Esophagus squamous epithelium (tissue), 5 donors: ENCODE measurements at places on chromosomes 11 and 22.

DNA sequence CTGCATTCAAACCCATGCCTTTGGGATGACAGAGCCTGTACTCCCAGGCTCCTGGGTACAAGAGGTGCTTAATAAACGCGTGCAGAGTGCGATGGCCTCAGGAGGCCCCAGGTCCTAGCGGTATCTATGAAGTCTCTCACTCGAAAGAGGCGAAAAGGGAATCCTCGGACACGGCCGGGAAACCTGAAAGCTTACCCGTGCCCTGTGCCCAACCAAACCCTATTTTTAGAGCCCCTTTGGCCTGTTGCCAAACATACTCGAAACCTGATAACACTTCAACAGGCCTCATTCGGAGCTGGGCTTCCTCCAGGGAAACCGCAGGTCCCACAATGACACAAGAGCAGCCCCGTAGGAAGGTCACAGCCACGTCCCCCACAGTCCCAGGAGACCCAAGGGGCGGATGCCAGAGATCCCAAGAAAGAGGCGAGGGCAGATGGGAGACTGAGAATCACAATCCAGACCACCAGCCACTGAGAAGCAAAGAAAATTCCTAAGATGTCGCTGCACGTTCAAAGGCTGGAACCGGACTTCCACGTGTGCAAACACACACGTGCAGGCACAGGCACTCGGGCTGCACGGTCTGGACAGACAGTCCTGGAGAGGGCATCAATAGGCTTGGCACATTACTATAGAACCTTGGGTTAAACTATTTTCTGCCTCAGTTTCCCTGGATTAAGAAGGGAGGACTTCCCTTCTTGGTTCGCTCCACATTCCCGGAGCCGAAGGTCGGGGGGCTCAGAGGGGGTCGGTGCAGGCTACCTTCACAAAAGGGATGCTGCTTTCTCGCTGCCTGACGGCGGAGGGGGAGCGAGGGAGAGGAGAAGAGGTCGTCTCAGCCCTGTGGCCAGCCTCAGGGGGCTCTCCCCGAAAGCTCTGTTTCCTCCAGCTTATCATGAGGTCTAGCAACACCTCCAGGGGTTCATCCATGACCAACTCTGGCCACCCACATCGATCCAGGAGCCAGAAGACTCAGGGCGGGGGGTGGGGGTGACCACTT, 8.2 kb downstream of the PDGFB start:
- DNase-seq = no peak

GRCh38 chr11:80899381-80899780, 1458.6 kb upstream of the TENM4 start:
- no peak for DNase-seq

DNA sequence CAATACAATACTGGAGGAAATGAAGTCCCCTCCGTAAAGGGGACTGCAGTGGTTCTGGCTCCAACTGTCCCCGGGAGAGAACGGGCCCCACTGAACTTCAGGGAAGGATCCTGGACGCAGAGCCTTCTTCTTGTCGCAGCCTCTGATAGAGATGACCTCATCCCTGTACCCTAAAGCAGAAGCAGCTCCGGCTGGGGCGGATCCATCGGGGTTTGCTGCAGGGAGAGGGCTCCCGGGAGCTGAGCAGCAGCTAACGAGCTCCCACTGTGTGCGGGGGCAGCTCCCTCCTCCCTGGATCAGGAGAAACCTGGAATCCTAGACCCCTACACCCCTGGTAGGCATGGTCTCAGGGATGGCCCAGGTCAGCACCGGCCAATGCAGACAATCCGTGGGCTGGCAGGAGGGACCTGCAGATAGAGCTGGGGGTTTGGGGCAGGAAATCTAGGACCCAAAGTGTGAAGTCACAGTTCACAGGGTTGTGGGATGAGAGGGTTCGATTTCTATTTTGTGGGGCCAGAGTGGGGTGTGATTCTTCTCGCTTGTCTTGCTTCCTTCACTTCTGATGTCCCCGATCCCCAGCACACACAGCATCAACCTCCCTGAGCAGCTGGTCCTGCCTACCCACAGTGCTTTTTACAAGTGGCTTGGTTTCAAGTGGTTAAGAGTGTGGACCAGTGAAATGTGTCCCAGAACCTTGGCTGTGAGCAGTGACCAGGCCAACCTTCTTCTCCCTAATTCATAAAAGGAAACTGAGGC, 12.9 kb downstream of the KIAA0930 start:
- DNase-seq = no peak

DNA sequence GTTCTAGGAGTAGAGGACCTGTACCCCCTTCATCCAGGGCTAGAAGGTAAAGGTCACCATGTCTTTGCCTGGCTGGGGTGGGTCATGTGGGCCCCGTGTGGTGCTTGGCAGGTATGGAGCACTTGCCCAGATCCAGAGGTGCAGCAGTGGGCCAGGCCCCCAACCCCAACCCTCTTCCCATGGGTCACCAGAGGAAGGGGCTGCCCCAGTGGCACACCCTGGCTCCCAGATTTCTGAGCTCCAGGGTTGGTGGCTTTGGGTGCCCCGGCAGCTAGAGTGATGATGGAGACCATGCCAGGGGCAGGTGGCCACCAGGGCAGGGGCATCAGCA, 2.4 kb upstream of the GP1BB start:
- DNase-seq = no peak

DNA sequence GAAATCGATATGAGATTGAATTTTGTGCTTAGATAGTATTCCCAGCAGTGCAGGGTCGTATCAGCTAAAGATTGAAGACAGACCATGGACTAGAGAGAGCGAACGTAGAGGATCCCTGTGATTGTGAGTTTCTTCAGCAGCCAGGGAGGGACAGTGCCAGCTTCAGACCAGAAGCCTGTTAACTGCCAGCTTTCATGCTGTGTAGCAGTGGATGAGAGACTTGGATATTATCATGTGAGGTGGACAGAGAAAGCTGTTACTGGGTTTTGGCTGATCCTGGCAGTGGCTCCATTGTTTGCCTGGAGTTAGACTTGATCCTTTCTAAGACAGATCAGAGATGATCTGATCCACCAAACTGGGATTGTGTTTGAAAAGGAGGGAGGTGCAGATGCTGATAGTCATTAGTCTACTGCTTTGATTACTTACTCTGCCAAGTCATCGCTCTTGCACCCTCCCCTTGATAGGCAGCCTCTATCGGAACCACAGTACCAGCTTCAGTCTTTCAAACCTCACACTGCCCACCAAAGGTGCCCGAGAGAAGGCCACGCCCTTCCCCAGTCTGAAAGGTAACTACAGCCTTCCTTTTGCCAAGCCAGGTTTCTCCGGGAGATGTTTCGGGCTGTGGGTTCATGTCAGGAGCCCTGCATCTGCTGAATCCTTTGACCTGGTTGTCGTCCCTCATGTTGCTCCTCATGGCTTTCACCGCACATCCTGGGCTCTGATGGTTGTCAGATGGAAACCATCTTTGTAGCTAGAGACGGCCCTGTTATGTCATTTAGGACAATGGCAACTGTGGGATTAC, 16.2 kb downstream of the MADD start:
- no peak for DNase-seq

GRCh38 chr11:114059278-114059983, at the start of gene ZBTB16:
TSS of gene ZBTB16 (plus strand) at chr11:114059711. CDS start at chr11:114063301, 3,590 bp downstream.
- no peak for DNase-seq

DNA sequence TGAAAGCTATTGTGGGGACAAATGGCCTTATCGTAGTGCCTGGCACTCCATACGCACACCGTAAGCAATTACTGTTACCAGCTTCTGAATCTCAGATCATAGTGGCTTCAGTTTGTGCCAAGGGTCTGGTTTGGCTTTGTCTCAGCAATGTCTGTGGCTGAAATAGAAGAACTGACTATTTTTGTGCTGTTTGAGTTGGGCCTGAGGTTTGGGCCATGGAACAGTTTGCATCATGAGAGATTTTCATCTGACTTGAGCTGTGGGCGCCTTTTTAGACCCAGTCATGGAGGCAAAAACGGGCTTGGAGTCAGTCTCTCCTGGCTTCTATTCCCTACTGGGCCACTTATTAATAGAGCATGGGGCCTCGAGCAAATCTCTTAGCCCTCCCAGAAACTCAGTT, 121.1 kb upstream of the CRYBB3 start:
- no peak for DNase-seq

DNA sequence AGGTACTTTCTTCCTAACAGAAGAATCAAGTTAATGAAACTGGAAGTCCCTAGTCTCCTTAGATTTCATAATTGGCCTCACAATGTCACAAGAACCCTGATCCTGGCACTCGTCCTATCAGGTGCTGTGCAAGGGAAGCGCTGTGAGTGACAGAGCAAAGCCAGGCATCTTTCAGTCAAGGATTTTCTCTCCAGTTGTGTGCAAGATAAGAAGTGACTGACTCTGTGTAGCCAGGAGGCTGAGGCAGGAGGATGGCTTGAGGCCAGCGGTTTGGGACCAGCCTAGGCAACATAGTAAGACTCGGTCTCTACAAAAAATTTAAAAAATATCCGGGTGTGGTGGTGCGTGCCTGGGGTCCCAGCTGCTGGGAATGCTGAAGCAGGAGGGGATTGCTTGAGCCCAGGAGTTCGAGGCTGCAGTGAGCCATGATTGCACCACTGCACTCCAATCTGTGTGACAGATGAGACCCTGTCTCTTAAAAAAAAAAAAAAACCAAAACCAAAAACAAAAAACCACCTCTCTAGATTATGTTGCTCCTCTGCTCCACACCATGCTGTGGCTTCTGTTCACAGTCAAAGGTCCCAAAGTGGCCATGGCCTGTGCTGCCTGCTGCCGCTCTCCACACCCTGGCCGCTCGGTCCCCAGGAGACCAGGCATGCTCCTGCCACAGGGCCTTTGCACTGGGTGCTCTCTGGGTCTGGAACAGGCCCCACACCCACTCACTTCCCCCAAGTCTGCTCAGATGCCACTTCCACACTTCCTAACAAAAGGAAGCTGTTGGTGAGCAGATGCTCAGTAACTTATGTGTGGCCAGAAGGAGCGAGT, 54.2 kb upstream of the CLDN5 start:
- DNase-seq = no peak

DNA sequence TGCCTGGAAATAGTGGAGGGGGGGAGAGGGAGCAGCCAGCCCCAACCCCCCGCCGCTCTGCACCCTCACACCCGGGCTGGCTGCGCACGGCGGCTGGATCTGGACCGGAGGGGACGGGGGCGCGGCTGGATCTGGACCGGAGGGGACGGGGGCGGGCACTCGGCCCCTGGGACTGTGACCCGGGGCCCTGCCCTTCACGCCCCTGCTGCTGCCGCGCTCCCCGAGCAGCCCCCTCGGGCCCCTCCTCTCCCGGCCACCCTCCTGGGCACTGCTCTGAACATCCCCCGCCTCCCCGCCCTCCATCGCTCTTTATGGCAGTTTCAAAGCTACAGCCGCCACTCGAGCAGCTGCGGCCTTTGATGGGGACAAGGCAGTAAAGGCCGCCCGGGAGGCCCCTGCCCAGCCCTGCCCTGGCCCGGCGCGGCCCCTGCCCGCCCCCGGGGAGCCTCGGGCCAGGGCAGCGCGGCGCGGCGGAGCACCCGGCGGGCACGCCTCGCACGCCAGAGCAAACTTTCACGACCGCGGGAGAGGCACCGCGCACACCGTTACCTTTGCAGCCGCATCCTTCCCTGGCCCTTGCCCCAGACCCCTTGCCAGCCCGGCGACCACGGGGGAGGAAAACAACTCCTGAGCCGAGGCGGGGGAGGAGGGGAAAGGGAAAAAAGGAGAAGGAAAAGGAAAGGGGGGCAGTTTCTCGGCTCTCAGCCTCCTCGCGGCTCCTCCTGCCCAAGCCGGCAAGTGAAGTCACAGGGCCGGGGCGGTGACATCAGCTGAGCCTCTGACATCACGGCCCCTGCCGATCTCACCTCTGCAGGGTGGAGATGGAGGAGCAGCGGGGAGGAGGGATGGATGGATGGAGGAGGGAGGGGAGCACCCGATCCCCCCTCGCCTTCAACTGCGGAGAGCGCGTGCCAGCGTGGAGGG, 13.1 kb upstream of the TCF20 start:
- DNase-seq = no peak

DNA sequence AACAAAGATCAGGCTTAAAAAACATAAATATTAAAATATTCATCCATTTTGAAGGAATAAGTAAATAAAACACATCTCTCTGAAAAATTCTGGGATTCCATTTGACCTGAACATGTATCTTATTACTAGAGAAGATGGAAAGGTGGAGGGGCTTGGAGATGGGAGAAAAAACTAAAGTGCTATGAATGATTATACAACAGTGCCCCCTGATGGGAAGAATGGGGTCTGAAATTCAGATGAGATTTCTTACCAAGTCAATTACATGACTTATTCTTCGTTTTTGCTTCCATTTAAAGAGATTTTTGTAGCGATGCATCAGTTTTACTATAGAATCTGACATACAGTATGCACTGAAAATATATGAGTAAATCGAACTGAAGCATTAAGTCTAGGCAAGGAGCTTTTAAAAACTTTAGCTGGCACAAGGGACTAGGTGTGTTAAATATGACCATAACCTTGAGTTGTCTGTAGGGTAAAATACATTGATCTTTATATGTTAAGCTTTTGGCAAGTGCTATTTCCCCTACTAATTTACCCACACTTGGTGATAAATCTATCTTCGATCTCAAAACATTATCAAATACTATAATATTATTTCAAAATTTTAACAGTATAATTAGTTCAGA, 718.8 kb downstream of the CNTN5 start:
- DNase-seq = no peak

DNA sequence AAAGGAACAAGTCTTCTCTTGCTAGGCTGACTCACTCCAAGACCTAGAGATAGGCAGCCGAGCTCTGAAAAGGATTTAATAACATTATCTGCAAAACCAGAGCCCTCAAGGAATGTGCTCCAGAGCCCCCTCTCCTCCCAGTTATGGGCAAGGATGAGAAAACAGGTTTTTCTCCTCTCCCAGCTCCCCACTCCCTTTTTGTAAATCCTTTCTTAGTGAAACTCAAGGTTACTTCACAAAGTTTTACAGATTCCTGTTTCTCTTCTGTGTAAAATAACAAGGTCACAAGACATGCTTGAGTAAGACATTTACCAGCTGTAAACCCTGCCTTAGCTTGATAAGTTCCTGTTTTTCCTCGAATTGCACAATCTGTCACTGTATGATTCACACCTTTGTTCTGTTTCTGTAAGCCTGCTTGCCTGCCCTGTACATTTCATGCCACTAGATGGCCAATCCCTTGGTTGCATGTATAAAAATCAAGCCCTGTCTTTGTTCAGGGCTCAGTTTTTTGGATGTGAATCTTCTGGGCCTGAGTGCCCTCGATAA, 489.4 kb downstream of the KCNA4 start:
- DNase-seq = no peak

DNA sequence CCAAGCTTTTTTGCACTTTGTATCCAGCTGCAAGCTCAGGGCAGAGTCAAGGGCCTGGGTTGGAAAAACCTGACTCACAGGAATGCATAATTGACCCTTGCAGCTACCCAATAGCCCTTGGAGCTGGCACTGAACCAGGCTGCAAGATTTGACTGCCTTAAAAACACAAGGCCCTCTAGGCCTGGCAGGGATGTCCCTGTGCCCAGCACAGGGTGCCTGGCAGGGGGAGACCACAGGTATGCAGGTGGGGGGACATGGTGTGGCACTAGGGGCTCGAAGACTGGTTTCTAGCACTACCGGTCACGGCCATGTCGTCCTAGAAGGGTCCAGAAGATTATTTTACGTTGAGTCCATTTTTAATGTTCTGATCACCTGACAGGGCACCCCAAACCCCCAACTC, 30.2 kb downstream of the SBF1 start:
- DNase-seq = no peak

GRCh38 chr22:43239193-43239780, 52.4 kb upstream of the TTLL12 start:
- no peak for DNase-seq
